Muscle of leg (tissue), 16 donors: ENCODE measurements at places on chromosomes 4 and X.
A peak's percentile ranks its signal among the peaks of the same experiment; 100 is the strongest.

GRCh38 chrX:153876112-153876491 lies 9.9 kb downstream of the L1CAM start:
- no peak for DNase-seq

- no peak for DNase-seq
Measured at GRCh38 chr4:24369507-24370029, 214.8 kb downstream of the DHX15 start.

DNA sequence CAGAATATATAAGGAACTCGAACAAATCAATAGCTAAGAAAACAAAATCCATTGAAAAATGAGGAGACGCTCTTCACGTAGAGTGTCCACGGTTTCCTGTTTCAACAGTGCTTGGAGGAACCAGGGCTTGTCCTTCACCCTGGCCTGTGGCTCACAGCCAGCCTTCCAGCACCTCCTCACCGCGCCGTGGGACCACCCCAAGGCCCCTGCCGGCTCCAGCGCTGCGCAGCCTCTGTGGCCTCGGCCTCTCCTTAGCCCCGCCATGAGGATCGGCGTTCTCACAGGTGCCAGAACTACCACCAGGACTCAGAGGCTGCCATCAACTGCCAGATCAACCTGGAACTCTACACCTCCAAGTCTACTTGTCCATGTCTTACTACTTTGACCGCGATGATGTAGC lies 52.5 kb upstream of the CTSO start:
- no peak for DNase-seq

- no peak for DNase-seq
Measured at GRCh38 chr4:100804576-100805360, 286.9 kb upstream of the EMCN start.

DNA sequence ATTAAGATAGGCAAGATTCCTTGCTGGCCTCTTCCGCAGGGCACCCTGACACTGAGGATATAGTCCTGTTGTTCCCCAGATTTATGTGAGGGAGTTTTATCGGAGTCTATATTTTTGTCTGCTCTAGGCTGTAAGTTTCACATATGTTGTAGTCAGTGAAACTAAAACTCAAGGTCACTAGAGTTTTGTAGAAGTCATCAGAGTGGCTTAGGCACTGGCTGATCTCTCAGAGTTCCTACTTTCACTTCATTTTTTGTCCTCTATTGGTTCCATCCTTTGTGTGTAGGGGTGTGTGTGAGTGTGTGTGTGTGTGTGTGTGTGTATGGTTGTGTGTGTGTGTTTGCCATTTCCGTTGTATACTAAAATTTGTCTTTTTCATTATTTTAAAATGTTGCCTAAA lies 577.5 kb downstream of the IQCM start:
- DNase-seq, result no peak

DNA sequence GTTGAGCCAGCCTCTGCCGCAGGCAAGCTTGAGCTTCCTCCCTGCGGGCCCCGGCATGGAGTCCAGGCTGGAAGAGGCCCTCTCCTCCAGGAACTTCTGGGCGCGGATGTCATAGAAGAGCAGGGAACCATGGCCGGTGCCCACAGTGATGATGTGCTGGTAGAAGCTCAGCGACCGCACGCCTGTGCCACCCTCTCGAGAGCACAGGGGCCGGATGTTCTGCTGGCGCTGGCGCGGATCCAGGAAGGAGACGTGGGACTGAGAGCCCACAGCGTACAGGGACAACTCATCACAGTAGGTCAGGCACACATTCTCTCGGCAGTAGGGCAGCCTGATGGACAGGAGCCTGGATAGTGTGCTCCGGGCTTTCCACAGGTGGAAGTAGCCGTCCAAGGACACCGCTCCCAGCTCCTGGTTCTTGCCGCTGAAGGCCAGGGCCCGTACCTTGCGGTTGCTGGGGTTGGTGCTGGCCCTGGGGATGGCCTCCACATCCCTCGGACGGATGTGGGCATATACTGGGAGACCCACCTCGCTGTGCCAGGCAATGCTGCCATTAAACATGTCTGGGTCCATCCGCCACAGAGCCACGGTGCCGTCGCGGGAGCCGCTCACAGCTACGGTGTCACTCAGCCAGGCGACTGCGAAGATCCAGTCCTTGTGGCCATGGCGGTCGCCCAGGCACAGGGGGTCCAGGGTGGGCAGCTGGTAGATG lies 1.2 kb downstream of the DCAF12L2 start:
- peak; percentile 8 for DNase-seq

DNA sequence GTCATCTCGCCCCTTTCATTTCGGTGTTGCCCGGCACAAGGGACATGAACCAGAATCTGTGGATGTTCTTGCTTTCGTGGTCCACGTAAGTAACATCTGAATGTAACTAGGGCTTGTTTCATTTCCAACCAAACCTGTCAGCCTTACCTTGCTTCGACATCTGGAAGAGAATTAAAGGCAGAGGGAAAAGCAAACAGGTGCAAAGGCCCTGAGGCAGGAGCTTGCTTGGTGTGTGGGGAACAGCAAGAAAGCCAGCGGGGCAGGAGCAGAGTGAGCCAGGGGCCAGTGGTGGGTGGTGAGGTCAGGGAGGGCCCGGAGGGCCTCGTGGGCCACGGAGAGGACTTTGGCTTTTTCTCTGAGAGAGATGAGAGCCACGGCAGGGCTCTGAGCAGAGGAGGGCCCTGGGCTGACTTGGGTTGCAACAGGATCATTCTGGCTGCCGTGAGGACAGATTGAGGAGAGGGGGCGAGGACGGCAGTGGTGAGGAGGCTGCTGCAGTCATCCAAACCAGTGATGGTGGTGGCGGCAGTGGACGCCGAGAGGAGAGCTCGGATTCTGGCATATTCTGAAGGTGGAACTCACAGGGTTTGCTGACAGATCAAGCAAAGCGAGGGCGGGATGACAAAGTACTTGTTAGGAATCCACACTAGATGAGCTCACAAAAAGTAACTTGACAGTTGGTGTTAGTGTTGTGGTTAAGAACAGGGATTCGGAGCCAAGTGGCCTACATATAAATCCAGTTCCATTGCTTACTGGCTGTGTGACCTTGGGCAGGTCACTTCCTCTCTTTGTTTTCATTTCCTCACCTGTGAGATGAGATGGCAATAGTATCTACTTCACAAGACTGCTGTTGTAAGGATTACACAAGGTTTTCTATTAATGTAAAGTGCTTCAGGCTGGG lies 6.8 kb upstream of the WDR13 start:
- DNase-seq, result no peak

DNA sequence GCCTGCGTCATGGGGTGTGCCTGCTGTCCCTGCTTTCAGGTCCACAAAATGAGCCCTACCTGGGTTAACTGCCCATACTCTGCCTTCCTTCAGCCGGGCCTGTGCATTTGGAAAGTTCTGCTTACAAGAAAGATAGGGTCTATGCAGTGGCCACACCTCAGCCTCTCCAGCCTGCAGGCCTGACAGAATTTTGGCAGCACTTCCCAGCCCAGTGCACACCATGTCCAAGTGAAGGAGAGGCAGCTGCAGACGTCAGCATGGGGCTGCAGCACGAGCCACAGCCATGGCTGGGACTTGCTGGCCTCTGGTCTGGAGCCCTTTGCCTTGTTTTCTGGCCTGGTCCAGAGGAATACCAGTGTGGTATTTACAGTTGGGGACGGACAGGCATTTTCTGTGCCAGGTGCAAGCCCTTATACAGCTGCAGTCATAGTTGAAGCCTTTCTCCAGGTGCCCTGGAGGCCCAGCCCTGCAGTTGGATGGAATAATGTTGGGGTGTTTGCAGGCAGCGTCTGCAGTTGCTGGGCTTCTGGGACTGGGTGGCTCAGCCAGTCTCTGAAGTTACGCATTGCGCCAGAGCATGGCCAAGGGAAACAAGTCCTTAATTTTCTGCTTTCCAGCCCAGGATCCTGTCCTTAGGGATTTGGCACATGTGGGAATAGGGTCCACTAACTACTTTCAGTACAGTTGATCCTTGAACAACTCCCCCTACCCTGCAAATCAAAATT lies 26.2 kb downstream of the JADE1 start:
- peak; percentile 62 for DNase-seq

GRCh38 chrX:10175319-10175871 lies 18.6 kb downstream of the CLCN4 start:
- peak; percentile 77 for DNase-seq

- DNase-seq, result peak; percentile 17
Measured at GRCh38 chr4:5165420-5166369, 114.4 kb downstream of the STK32B start.

- peak; percentile 98 for DNase-seq
Measured at GRCh38 chrX:131792356-131792749, 230.7 kb upstream of the STK26 start.

GRCh38 chrX:85619962-85620361 lies 240.5 kb upstream of the POF1B start:
- no peak for DNase-seq

DNA sequence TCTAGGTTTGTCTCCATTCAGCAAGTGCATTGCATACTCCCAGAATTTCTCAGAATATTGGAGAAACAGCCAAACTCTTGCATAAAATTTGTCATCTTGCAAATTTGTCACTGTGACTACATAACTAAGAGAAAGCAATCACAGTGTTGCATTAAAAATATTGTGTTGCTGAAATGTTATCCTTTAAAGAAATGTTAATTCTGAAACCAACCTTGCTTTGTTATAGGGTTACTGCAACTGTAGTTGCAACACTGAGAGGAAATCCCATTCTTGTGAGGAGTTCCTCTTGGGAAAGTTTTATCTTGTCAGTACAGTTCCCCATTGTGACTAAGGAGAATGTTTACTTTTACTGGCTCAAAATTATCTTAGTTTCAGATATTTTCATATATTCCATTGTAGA lies 20.9 kb downstream of the CYBB start:
- DNase-seq, result peak; percentile 12

DNA sequence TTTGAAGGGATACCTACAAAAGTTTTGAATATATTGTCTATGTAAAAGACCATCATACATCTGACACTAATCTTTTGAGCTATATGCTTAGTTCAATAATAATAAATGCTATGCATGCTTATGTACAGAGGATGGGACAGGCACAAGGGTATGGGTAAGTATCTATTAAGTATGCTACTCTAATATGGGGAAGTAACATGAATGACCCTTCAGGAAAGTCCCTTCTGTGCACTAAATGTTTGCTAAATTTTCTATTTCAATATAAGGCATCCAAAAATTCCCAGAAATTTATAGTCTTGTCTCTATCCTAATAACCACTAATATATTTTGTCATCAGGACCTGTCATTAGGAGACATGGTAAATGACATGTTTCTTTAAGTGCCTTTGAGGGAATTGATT lies 19.0 kb downstream of the ATP8A1 start:
- DNase-seq, result no peak

- no peak for DNase-seq
Measured at GRCh38 chrX:57232658-57233360, 53.7 kb upstream of the FAAH2 start.

- no peak for DNase-seq
Measured at GRCh38 chr4:15531792-15532191, 62.1 kb downstream of the CC2D2A start.

DNA sequence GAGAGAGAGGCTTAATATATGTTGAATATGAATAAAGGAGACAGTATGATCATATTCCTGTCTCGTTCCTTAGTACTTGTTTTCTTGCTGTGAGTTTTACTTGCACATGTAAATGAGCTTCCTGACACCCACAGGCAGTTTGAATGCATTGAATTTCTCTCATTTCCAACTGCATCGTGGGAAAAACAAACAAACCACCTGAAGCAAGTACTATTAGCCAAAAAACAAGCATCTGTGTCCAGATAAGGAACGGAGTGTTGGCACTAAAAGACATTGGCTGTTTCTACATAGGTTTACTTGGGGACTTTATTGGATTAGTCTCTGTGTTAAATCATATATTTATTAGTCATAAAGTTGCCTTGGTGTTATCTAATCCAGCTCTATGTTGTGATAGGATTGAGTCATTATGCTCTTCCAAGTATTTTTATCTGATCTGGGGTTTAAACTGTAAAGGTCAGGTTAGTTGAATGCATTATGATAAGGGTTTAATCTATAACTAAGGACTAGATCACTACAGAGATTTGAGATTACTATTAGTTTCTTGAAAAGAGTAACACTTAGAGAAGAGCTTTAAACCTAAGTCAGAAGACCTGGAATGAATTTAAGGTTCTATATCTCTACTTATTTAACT lies 339.0 kb upstream of the SPANXN4 start:
- no peak for DNase-seq

GRCh38 chr4:5931526-5931925 lies 38.6 kb upstream of the CRMP1 start:
- DNase-seq, result no peak

DNA sequence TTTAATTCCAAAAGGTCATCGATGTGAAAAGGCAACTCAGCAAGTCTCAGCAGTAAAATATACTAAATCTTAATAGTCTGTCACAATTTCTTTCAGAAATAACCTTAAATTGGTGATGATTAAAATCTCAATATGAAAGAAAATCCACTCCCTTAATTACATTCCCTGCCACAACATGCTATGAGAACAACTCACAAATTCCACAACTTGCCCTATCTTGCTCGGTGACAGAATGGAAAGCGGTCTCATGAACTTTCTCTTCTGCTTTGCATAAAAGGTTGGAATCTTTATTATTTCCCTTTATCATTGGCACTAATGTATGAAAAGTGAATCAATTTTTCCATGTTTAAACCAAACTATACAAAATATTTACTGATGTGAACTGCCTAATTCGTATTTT lies 380.8 kb downstream of the TMA16 start:
- no peak for DNase-seq

DNA sequence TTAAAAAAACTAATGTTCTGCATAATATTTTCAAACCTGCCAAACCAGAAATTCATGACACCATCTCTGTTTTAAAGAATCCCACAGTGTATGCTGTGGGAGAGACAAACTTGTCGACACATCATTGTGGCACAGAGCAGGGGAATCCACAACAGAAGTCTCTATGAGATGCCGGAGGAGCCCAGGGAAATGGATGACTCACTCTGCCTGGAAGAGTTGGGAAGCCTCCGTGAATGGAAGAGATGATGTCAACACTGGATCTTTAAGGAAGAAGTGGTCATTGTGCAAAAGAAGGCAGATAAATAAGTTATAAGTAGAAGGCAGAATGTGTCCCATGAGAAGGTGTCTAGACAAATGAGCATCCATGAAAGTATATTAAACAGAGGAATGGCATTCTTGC lies 595.1 kb downstream of the RAB28 start:
- peak; percentile 90 for DNase-seq

DNA sequence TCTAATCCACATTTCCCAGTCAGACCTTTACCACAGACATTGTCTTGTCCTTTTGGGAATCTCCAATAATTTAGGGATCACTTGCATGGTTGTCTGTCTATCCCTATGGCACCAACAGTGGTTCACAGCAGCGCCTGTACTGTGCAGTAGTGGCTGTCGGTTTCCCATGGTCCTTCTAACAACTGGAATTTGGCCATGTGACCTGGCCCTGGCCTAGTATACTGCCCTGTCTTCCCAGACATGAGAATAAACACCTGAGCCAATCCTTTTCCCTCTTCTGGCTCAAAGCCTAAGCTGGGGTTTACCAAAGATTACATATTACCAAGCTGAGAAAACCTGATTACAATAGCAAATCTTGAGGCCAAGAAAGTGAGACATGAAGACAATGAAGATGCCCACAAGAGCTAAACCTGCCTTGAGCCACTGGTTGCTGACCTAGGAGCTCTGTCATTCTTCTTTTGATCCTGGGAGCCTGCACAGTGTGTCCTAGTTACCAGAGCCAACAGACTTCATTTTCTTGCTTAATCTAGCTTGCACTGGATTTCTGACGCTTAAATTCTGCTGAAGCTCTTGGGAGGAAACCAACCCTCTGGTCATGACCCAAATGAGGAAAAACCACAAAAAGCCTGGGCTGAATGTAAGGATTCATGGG lies 92.1 kb downstream of the SCD5 start:
- DNase-seq, result no peak

GRCh38 chr4:108166441-108167315 lies 2.1 kb downstream of the LEF1 start:
- DNase-seq, result peak; percentile 27
